ENCODE measurements at places on chromosomes 4 and X.

GRCh38 chr4:150149381-150149780 lies 71.1 kb downstream of the DCLK2 start:
- DNase-seq: no peak

- DNase-seq: no peak
These were observed 664.7 kb upstream of the FAM241A start for GRCh38 chr4:111480510-111480909.

DNA sequence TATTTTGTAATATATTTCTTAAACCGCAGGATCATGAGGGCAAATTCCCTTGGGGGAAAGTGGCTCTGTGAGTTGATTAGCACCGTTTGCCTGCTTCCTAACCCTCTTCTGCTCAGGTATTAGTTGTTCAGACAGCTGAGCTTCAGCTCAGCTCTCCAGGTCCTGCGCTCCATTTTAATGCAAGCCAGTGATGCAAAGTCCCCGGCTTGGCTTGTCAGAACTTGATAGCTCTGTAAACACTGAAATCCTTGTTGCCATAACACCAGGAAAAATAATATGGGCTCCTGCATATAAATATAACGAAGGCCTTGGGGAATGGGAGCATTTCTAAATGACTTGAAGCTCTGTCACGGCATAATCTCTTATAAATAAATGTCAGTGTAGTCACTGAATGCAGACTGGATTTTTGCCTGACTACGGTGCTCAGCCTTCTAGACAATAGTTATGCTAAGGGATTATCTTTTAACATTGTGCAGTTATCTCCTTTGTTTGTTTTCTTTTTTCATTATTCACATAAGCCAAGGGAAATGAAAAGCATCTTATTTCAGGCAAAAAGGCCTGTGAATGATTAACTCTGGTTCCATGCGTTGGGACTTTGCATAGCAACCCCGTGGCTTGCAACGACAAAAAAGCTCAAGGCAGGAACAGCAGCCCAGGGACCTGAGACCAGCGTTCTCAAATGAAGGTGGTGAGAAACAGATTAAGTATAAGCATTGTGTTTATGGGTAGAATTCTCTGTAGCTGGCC lies 253.2 kb downstream of the SPRY1 start:
- DNase-seq: peak; percentile 24

DNA sequence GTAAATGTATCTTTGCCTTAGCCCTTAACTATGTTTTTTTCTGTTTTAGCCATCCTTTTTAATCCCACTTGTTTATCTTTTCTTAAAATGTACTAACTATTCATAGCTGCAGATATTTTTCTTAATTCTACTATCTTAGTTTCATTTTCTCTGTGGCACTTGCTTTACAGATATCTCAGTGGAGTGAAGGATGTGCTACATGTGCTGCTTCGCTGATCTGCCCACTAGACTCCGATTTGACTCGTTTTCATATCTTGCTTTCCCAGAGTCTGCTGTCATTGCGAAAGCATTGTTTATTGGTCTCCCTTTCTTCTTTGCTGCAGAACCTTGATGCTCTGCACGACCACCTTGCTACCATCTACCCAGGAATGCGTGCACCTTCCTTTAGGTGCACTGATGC lies 30.6 kb downstream of the GUCY1B1 start:
- no peak for DNase-seq

GRCh38 chr4:141668200-141668910 lies 32.0 kb downstream of the IL15 start:
- no peak for DNase-seq

- no peak for DNase-seq
These were observed 13.5 kb downstream of the ARHGAP24 start for GRCh38 chr4:85488416-85488815.

DNA sequence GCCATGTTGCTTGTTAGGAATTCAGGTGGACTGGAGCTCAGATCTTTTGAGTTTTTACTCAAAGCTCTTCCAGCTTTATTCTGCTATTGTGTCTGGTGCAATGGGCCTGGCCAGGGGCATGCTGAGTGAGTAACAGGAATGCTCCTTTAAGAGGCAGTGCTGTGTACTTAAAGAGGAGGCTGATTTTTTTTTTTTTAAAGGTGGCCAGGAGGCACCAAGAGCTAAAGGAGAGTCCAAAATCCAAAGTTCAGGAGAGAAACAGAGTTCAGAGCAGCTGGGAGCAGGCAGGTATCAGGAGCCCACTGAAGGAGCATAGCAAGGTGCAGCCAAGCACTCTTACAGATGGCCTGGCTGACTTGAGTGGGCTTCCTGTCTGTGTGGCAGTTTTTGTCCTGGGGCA lies 178.7 kb downstream of the FMR1NB start:
- DNase-seq: no peak

DNA sequence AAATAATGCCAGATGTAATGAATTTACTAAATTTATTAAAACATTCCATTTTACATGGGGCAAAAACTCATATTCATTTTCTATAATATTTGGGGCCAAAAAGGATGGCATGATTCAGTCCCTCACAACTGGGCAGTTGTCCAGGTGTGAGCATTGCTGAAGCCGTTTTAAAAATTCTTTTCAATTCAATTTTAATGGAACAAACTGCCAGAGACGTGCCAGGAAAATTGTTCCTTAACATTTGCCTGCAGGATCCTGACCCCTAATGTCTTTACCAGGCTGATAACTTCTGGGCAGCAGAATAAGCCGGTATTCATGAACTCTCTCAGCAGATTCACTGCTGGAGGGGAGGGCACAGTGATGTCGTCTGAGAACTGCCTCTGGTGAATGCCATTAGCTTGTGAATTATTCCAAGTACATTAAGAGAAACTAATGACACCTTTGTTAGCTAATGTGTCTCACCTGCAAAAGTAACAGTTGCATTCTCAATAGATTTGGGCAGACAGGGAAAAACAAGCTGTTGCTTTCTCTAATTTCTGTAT lies 1445.1 kb upstream of the TENM3 start:
- no peak for DNase-seq

DNA sequence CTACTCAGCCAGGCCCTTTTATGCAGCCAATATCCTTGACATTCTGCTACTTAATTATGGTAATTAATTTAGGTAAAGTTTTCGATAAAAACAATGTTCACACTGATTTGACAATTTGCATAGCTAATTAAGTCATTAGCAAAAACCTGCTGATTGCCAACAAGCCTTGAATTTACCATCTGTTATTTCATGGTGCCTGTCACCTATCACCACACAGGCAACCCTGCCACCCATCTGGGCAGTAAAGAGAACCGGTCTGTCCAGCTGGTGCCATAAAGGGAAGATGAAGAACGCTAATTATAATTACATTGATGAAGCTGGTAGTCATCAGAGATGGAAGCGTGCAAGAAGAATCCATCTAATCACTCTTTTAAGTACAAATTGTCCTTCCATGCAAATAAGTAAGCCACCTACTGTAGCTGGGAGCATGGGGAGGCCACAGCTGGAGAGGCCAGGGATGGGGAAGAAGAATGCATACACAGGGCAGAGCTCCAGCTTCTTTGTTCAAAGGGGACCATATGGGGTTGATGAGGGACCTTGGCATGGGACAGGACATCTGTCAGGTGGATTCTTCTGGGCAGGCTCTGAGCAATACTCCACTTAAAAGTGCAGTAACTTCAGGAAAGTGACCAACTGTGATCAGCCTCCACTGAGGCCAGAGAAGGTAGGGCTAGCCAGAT lies 277.3 kb upstream of the TAPT1 start:
- DNase-seq: no peak

DNA sequence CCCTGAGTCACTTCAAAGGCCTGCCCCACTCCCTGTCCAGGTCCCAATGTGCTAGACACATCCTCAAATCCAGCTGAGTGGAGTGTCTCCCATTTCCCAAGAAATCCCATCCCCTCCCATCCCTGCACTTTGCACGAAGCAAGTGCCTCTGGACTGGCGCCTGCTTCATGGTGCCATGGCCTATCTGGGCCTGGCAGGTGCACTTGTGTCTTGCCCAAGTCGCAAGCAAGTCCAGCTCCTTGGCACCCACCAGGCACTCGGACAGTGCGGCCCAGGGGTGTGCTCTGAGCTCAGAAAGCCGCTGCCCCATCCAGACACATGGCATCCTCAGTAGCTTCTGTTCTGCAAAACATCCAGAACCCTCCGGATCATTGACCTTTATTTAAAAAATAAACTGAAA lies 97.4 kb downstream of the DCTD start:
- no peak for DNase-seq

DNA sequence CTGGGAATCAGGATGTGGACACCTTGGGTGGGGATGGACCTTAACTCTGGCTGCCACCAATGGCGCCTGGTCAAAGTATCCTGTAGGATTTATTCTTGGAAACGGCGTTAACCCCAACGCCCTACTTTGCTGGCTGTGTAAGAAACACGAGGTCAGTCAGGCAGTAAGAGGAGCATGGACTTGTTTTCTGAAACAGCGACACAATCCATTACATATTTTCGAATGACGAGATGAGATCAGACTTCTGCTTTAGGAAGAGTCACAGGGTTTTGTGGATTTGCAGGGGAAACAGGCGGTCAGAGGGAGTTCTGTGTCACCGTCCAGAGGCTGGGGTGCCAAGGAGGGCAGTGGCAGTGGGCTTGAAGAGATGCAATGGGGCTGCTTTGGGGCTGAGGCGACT lies 92.2 kb downstream of the TBL1X start:
- DNase-seq: no peak

DNA sequence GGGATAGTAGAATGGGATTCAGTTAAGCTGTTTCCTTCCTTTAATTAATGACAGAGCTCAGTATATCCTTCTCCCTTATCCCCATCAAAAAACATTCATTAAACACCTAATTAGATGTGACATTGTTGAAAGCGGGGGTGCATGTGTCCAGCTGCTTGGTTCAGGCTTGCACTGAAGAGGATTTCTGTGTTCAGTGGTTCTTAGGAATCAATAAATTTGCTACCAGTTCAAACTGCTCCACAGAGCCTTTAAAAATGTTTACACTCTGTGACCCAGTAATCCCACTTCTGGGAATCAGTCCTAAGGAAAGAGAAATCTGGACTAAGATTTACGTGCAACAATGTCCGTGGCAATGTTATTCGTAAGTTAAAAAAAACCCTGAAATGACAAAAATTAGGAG lies 7.2 kb upstream of the TMEM255A start:
- DNase-seq: no peak

GRCh38 chr4:76386566-76387305 lies 34.2 kb downstream of the CCDC158 start:
- DNase-seq: no peak

DNA sequence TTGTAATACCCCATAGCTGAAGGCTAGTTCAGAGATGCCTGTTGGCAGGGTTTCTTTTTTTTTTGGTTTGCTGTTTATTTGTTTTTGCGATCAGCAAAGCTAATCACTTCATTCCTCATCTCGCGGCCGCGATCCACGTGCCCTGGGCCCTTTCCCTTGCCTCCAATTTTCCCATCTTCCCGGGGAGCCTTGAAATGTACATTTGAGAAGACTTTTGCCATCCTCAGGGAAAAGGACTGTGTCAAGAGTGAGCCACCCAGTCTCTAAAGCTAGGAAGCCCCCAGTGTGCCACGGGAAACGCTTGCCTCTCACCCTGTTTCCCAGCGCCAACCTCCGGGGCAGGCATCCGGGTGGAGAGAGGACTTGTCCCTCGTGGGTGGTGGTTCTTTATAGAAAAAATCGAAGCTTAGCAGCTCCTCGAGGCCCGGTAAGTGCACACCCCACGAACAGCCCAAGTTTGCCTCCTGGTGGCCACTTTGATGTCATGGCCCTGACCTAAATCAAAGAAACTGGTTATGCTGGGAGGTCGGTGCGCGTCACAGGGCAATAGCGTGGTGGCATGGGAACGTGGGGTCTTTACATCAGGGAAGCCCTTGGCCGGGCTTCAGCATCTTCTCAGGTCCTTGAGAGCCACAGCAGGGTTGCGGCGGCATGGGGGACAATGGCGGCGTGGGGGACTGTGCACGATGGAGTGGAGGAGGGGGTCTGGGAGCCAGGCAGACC lies 42.0 kb downstream of the MAP7D3 start:
- peak; percentile 48 for DNase-seq

- no peak for DNase-seq
These were observed 351 bp upstream of the SLC30A9 start for GRCh38 chr4:41989994-41990364.

- DNase-seq: no peak
These were observed 5.7 kb downstream of the JAKMIP1 start for GRCh38 chr4:6194458-6195195.

GRCh38 chrX:153831429-153832150 lies 1.2 kb upstream of the PDZD4 start:
- no peak for DNase-seq

- no peak for DNase-seq
These were observed 71.0 kb downstream of the FAM53A start for GRCh38 chr4:1613099-1613495.

GRCh38 chr4:6500481-6501140 lies 28.2 kb upstream of the PPP2R2C start:
- DNase-seq: no peak

GRCh38 chrX:784829-785228 lies 154.2 kb downstream of the SHOX start:
- no peak for DNase-seq

DNA sequence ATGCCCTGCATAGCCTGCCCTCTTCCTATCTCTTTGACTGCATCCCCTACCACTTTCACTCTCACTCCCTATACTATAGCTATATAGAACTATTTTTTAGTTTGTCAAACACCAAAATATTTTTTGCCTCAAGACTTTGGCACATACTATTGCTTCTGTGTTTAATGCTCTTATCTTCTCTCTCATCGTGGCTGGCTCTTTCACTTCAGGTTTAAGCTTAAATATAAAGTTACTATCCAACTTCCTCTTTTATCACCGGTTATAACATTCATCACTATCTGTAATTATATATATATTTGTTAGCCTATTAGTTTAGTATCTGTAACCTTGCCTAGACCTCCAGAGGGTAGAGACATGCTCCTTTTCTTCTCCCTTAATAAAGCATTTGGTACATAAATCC lies 11.5 kb upstream of the HMGB2 start:
- DNase-seq: no peak

DNA sequence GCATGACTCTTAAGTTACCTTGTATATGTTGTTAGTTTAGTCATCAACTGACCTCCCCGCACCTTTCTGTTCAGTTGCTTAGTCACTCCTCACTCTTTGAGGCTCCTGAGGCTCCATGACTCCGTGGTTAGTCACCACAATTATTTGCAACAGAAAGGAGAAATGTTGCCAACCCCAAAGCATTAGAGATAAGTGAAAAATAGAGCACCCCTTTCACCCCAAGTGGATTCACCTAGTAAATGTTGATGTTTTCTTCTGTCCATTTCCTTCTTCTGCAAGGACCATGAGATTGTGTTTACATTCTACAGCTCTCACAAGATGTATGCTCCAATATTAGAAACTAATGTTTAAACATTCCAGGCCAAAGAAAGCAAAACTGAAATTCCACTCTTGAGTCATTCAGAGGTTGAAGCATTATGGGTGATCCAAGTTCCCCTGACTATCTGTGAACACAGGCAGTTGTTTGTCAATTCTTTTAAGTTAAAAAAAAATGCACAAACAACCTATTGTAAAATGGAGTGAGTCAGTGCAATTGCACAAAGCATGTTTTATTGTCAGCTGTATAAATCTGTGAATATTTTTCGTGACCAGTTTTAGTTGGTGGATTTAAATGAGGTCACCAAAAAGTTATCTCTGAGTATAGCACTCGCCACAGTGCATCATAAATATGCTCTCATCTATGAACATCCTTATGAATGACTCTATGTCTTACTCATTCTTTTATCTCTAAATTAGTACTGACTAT lies 552.4 kb upstream of the MAGEB2 start:
- DNase-seq: peak; percentile 86

GRCh38 chrX:143047511-143047910 lies 21.8 kb downstream of the SPANXN4 start:
- DNase-seq: no peak

GRCh38 chr4:71141125-71141524 lies 147.7 kb downstream of the DCK start:
- no peak for DNase-seq

Measured in ACHN (cell line).